ENCODE measurements at places on chromosomes 5 and 9.
A peak's percentile ranks its signal among the peaks of the same experiment; 100 is the strongest.

DNA sequence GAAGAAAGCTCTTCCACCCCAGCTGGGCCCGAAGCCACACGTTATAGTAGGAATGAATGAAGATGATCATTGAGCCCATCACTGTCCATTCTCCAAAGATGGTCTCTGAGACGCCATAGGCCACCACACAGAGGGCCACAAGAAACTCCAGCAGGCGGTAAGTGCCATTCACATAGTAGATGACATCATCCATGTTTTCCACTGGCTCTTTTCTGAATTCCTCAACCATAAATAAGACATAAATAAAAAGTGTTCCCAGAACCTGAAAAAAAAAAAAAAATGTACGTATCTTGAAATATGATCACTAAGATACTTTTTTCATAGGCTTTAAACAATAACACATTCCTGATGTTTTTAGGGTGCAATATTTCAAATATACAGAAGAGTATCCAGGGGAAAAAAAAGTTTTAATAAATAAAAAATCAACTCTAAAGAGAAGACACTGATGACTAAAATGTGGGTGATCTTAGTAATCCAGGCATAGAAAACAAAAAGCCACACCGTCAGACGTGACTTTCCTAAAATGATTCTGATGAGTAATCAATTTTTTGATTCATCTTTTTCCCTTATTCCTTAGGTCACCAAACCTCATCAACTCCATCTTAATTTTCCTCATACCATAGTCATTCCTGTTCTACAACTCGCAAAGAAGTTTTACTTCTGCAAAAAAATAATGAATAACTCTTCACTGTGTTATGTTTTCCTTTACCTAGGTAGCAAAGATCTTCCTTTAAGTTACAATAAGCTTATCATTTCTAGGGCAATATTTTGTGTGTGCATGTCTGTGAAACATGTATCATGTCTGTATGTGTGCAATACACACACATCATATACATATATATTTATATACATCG is 47.8 kb downstream of the RNF145 start:
- no peak for DNase-seq

DNA sequence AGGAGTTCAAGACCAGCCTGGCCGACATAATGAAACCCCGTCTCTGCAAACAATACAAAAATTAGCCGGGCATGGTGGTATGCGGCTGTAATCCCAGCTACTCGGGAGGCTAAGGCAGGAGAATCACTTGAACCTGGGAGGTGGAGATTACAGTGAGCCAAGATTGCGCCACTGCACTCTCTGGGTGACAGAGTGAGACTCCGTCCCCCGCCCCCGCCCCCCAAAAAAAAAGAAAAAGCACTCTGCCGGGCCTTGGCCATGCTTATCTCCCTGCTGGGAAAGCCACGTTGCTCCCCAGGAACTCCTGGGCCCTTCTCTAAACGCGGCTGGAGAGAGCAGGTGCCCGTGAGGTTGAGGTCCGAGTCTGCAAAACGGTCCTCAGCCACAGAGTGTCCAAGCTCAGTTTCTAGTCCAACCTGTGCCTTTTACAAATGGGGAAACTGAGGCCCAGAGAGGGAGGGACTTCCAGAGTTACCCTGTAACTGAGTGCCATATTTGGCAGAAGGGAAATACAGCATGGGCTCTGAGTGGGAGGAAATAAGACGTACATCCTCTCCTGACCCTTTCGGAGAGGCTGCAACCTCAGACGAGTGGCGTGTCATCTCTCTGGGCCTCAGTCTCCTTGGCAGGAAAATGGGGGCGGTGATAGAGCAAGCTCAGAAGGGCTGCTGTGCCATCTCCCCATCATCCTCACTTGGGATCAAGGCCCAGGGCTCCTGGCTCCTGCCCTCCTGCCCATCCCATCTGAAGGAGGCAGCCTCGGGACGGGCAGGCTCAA is 6.6 kb upstream of the PHYHD1 start:
- DNase-seq: no peak

DNA sequence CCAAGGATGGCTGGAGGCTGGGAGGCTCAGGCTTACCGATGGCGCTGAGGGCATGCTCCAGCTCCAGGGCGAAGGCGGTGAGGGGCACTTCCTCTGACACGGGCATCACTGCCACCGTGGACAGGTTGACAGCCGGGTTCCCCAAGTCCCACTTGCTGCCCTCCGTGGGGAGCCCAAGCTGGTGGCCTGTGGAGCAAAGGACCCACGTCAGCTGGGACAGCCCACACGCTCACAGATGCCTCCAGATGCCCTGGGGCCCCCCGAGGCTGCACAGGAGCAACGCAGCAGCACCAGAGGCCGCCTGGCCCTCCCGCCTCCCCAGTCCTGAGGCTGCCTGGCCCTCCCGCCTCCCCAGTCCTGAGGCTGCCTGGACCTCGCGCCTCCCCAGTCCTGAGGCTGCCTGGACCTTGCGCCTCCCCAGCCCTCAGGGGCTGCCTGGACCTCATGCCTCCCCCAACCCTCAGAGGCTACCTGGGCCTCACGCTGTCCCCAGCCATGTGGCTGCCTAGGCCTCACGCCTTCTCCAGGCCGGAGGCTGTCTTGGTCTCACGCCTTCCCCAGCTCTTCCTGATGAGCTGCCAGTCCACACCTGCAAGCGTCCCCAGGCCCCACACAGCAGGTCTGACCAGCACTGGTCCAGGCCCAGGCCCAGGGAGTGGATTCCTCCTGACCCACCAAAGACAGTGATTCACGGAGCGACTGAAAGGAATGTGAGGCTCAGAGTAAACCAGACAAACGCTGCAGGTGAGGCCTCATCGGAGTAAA is 25.6 kb upstream of the NSMF start:
- DNase-seq: no peak

DNA sequence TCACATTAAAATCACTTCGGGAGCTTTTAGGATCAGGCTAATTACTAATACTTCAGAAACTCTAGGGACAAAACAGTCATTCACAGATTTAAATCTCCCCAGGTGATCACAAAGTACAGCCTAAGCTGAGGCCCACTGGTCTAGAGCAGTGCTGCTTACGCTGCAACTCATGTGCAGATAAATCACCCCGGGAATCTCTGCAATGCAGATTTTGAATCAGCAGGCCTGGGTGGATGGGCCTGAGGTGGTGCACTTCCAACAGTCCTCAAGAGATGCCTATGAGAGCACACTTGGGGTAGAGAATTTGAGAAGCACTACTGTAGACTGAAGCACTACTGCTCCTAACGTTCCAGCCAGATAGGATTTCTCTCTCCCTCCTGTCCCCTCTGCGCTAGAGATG is 28.4 kb downstream of the CSF1R start:
- no peak for DNase-seq

GRCh38 chr5:125083981-125084380 is 337.5 kb upstream of the ZNF608 start:
- no peak for DNase-seq

- DNase-seq: no peak
Measured at GRCh38 chr9:10700915-10701314, 88.1 kb upstream of the PTPRD start.

DNA sequence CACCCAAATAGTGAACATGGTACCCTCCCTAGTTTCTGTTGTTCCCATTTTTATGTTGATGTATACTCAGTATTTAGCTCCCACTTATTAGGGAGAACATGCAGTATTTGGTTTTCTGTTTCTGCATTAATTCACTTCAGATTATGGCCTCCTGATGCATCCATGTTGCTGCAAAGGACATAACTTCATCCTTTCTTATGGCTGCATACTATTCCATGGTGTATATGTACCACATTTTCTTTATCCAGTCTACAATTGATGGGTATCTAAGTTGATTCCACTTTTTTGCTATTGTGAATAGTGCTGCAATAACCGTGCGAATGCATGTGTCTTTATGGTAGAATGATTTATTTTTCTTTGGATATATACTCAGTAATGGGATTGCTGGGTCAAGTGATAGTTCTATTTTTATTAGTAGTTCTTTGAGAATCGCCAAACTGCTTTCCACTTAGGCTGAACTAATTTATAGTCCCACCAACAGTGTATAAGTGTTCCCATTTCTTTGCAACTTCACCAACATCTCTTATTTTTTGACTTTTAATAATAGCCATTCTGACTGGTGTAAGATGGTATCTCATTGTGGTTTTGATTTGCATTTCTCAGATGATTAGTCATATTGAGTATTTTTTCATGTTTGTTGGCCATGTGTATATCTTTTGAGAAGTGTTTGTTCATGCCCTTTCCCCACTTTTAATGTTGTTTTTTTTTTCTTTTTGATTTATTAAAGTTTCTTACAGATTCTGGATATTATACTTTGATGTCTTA is 79.6 kb downstream of the SMIM15 start:
- DNase-seq: no peak

DNA sequence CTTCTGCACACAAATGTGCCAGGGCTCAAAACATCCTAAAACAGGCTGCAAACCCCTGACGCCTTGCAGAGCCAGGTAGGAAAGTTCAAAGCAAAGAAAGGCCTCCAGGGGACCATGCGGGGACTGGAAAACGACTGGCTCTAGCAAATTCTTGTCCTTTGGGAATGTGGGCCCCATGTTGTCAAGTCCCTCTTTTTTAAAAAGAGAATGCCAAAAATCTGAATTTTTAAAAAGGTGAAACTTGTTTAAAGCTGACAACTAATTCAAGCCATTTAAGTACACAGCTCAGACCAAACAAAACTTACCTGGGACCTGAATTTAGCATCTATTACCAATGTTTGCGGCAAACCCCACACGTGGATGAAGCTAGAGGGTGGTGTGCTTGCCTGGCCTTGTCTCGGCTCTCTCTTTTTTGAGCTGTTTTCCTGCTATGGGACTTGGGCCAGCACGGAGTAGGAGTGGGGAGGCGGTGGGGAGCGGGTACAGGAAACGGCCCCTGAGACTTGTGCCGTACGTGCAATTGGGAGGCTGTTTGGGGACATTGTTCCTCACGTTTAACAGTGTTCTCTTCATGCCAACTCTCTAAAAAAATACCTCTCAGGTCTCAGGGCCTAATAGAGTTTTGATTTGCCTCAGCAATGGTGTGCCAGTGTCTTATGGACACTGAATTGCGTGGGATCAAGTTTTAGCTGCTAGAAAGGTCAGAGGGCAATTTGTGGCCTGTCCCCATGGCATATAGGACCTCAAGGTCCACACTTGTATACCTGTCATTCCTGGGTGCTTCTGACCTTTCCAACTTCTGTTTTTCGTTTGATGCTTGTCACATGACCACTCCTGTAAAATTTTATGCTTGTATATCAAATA is 15.1 kb upstream of the PHF19 start:
- DNase-seq: no peak

DNA sequence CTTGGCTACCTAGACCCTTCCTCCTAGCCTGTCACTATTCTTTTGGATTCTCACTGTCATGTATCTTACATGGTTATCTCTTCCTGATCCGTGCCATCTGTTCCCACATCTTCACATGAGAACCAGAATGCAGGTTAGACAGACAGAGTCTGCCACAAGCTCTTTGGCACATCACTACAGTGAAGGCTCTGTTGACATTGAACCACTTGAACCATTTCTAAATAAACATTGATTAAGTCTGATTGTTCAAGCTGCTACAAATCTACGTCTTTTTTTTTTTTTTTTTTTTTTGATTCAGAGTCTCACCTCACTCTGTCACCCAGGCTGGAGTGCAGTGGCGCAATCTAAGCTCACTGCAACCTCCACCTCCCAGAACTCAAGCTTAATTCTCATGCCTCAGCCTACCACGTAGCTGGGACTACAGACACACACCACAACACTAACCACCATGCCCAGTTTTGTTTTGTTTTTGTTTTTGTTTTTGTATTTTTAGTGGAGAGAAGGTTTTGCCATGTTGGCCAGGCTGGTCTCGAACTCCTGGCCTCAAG is 85.1 kb upstream of the LRRTM2 start:
- DNase-seq: no peak

DNA sequence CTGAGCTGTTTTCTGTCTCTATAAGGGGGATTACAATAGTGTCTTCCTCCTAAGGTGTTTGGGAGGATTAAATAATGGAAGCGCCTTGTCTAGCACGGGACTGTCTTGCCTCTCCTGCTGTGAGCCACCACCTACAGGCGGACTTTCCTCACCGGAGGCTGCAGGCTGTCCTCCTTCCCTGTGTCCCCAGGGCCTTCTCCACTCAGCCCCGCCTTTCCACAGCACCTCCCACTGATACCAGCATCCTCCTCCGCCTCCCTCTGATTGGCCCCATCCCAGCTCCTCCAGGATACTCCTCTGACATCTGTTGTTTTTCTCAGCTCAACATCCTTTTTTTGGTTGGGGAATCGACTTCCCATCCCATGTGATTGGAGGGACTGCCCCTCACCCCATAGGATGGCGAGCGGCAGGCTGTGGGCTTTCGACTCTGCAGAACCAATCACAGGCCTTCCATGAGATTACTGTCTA is 851 bp upstream of the ZDHHC12 start:
- peak; percentile 49 for DNase-seq

DNA sequence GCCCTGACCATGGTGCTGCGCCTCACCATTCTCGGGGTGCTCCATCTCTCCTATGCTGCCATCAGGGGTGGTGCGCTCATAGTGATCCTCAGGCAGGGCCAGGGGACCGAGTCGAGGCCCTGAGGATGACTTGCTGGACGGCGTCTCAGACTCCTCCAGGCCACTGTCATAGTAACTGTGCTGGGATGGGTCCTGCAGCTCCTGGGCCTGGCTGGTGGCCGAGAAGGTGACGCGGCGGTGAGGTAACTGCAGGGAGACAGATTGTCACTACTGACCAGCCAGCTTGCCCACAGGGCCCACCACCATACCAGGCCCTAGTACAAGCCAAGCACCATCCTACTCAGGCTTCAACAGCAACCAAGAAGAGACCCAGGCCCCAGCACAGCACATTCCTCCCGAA is 21.0 kb downstream of the PCDH1 start:
- no peak for DNase-seq

GRCh38 chr5:24805230-24805629 is 160.5 kb upstream of the CDH10 start:
- DNase-seq: no peak

- DNase-seq: no peak
Measured at GRCh38 chr9:89361816-89362646, 43.7 kb downstream of the SECISBP2 start.

GRCh38 chr5:144086295-144086694 is 84.2 kb downstream of the YIPF5 start:
- no peak for DNase-seq

- DNase-seq: no peak
Measured at GRCh38 chr9:129183495-129184218, 5.6 kb upstream of the IER5L start.

GRCh38 chr5:157669701-157670097 is 1.6 kb upstream of the C5orf52 start:
- DNase-seq: no peak

DNA sequence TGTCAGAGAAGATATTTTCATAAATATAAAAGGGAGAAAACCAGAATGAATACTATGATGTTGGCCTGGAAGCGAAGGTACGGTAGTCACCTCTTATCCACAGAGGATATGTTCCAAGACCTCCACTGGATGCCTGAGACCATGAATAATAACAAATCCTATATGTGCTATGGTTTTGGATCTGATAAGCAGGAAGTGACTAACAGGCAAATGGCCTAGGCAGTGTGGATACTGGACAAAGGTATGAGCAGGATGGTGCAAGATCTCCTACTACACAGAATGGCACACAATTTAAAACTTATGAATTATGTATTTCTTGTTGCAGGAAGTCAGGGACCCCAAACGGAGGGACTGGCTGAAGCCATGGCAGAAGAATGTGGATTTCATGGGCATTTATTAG is 48.2 kb downstream of the ADAMTS12 start:
- no peak for DNase-seq
